ENCODE measurements at places on chromosomes 1 and 21. TPM values are rescaled to one million over a fixed set of nuclear protein-coding genes. Genes with fewer than 3 reads are reported as not detected.

The CD164L2 gene
- 6.8 TPM for total RNA-seq

The MYOG gene
- not detected for total RNA-seq

The IL22RA1 gene
- 0.83 TPM for total RNA-seq

- H3K27me3 ChIP-seq, result peaks cover 35% of the 10 kb centered on the region
- peaks cover 3% of the 10 kb centered on the region for H3K36me3 ChIP-seq
- H3K4me3 ChIP-seq, result no peak overlapping the region
These were observed 45.2 kb downstream of the WDR4 start for GRCh38 chr21:42833859-42834725.

DNA sequence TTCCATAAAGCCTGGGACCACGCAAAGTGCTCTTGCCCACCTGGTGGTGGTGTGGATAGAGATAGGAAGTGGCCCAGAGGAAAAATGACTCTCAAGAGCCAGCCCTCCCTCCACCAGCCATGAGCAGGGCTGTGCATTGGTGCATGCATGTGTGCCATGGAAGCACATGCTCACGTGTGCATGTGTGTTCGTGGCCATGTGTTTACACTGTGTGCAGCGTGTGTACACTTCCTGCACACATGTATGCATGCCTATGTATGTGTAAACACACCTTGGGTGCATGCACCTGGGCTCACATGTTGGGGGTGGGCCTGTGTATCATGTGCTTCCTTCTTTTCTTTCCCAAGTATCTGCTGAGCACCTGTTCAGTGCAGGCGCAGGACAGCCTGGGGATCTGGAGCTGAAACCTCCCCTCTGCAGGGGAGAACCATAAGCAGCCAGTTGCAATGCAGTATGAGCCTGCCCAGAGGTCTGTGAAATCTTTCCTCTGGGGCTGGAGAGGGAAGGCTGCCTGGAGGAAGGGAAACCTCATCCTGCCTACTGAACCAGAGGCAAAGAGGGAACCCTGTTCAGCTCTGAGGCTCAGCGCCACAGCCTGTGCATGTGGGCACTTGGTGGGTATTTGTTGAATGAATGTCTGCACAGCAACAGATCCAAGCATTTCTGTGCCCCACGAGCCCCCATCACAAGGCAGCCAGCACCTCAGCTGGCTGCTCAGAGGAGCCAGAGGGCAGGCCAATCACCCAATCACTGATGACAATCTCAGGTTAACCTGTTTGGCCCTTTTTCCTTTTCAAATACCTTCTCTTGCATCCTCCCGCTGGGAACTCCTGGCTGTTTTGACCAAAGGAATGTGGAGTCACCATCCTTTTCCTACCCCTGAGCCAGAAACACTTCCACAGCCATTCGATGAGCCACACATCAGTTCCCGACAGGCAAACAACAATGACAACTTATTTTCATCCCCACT lies 327.0 kb downstream of the NPHP4 start:
- H3K36me3 ChIP-seq, result no peaks in the 10 kb centered on the region
- no peak overlapping the region for H3K4me3 ChIP-seq
- no peak overlapping the region for H3K27ac ChIP-seq
- peaks cover 14% of the 10 kb centered on the region for H3K27me3 ChIP-seq
- no peak for DNase-seq

The CHRNB2 gene
- total RNA-seq, result not detected

The SPATA46 gene
- total RNA-seq, result not detected

DNA sequence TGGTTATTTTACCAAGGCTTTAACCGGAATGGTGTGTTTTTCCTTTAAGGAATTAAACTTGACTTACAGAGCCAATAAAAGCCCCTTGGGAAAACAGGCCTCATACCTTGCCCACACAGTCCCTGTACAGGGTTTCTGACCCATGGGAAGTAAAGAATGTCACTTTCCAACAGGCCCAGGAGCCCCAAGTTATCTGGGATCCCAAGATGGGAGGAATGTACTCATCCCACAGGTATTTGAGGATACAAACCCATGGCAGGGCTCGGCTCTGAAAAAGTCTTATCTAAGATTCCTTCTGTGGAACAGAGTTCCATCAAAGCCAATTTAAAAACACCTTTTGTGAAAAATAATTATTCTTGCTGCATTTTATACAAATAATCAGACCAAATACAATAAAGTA lies 15.3 kb upstream of the COX20 start:
- H3K4me1 ChIP-seq, result no peaks in the 10 kb centered on the region
- no peak overlapping the region for H3K4me3 ChIP-seq
- no peak for DNase-seq
- no peaks in the 10 kb centered on the region for H3K27me3 ChIP-seq

GRCh38 chr1:229768232-229768631 lies 142.2 kb downstream of the URB2 start:
- H3K36me3 ChIP-seq, result no peaks in the 10 kb centered on the region
- peaks cover 4% of the 10 kb centered on the region for H3K27me3 ChIP-seq
- no peak overlapping the region for H3K27ac ChIP-seq
- H3K4me1 ChIP-seq, result no peaks in the 10 kb centered on the region

The VN1R5 gene
- total RNA-seq, result not detected

The SH2D2A gene
- 3.5 TPM for total RNA-seq

- no peak for DNase-seq
- H3K36me3 ChIP-seq, result no peaks in the 10 kb centered on the region
- H3K27ac ChIP-seq, result no peak overlapping the region
- no peaks in the 10 kb centered on the region for H3K27me3 ChIP-seq
- peaks cover 33% of the 10 kb centered on the region for H3K4me1 ChIP-seq
- no peak overlapping the region for H3K4me3 ChIP-seq
These were observed 2.8 kb upstream of the H6PD start for GRCh38 chr1:9231648-9232332.

GRCh38 chr1:55127827-55128343 lies 87.3 kb downstream of the USP24 start:
- DNase-seq, result no peak
- no peaks in the 10 kb centered on the region for H3K27me3 ChIP-seq
- H3K4me1 ChIP-seq, result no peaks in the 10 kb centered on the region

- no peak overlapping the region for H3K4me3 ChIP-seq
- no peaks in the 10 kb centered on the region for H3K27me3 ChIP-seq
- H3K4me1 ChIP-seq, result no peaks in the 10 kb centered on the region
- no peaks in the 10 kb centered on the region for H3K36me3 ChIP-seq
These were observed 182.6 kb downstream of the MRPL39 start for GRCh38 chr21:25424634-25425033.

Measured in lower lobe of right lung (tissue), 2 donors.